ENCODE measurements at places on chromosomes 11 and 22. TPM values are rescaled to one million over a fixed set of nuclear protein-coding genes. Genes with fewer than 3 reads are reported as not detected.

Gene H19
- 0.55 TPM for total RNA-seq

Gene JAM3
- total RNA-seq, result 23.3 TPM

Gene ZMAT5
- total RNA-seq, result 14.5 TPM

Gene LRRC32
- total RNA-seq, result 5.6 TPM

Gene ADORA2A
- 0.80 TPM for total RNA-seq

Gene MYO7A
- 0.35 TPM for total RNA-seq

Gene TCN1
- not detected for total RNA-seq

Gene MS4A3
- total RNA-seq, result not detected

Gene MOV10L1
- not detected for total RNA-seq

Gene CCDC116
- not detected for total RNA-seq

Gene PRG2
- not detected for total RNA-seq

Gene NLRP6
- not detected for total RNA-seq

Gene SRPRA
- 26.4 TPM for total RNA-seq

Gene HTR3A
- 0.35 TPM for total RNA-seq

Gene NPAS4
- not detected for total RNA-seq

Gene OR2D2
- total RNA-seq, result 0.40 TPM

Gene MYOD1
- total RNA-seq, result not detected
